ENCODE measurements at places on chromosomes 1 and 21.
A peak's percentile ranks its signal among the peaks of the same experiment; 100 is the strongest.

DNA sequence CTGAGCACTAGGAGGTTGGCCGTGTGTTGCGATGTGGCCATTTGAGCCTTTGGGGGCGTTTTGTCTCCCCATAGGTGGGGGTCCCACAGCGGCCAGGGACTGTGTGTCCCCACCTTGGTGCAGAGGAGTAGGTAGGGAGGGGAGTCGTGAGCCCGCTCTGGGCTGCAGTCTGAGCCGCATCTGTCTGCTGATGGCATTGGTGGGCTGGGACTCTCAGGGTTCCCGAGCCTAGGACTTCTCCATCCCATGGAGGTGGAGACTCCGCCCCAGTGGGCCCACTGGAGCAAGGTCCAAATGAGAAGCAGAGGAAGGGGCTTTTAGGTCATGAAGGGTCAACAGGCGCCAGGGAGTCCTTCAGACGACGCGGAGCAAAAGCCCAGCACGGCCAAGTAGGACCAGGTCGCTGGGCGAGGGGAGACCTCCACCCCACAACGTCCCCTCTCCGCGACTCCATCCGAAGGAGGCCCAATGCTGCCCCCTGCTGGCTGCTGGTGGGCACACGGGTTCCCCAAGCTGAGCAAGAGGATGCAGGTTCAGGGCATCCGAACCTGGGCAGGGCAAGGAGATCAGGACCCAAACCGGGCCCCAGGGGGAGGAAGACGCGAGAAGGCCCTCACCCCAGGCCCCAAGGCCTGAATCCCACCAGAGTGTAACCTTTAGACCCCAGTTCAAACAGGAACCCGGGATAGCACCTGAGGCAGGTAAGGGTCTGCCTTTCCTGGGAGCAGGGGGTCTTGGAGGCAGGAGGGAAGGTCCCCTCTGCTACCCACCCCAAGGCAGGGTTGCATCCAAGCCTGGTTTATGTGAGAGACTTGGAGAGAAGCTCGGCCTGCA, 14.9 kb downstream of the TTC34 start:
- DNase-seq = no peak

- DNase-seq = no peak
Observed at GRCh38 chr1:15704526-15705183, 20.5 kb downstream of the PLEKHM2 start.

GRCh38 chr1:17139637-17140036, 20.4 kb upstream of the PADI2 start:
- DNase-seq = no peak

DNA sequence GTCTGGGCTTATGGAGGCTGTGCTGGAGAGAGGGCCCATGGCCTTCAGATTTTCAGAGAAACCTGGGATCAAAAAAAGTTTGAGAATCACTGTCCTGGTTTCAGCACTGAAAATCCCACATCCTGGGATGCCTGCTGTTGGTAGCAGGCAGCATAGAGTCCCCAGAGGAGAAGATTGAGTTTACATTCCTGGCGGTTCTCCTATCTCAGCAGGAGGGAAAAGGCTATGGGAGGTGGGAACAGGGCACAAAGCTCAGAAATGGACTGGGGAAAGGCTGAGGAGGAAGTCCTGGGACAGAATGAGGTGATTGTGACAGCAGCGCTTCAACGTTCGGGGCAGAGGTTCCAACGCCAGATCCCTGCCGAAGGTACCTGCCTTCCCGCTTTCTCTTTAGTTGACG, 103.4 kb downstream of the ETS2 start:
- no peak for DNase-seq

- no peak for DNase-seq
Observed at GRCh38 chr1:151967091-151967490, 26.6 kb downstream of the S100A10 start.

- DNase-seq = no peak
Observed at GRCh38 chr1:151612501-151613281, 841 bp downstream of the SNX27 start.

- peak; percentile 61 for DNase-seq
Observed at GRCh38 chr1:52551507-52552235, 1.2 kb downstream of the TUT4 start.

DNA sequence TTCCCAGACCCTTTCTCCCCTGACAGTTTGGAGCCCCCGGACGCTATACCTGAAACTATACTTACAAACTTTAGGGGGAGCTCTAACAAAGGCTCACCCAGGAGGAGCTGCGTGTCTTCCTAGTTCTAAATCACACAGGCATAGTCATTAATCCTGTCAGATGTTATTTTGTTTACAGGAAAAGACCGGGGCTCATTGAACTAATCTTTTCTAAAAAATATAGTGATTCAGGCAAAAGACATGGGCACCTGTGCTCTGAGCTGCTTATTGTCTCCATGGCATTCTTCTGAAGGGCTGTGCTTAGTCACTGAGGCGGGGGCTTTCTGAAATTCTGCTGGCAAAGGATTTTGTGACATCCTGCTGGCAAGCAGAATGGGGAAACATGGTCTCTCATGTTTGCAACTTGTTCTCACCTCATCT, 1577.0 kb downstream of the NCAM2 start:
- no peak for DNase-seq

DNA sequence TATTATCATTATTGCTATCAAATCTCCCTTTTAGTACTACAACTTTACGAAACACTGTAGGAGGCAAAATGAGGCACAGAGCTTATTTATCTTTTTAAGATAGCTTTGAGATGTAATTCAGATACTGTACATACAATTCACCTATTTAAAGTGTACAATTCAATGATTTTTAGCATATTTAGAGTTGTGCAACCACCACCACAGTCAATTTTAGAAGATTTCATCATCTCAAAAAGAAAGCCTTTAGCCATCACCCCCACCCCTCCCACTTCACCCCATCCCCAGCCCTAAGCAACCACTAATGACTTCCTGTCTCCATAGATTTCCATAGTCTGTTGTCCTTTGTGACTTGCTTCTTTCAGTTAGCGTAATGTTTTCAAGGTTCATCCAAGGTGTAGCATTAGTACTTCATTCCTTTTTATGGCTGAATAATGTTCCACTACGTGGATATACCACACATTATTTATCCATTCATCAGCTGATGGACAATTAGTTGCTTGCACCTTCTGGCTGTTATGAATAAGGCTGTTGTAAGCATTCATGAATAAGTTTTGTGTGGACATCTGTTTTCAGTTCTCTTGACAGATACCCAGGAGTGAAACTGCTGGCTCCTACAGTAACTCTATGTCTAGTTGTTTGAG, 9.4 kb upstream of the CAPN9 start:
- no peak for DNase-seq

DNA sequence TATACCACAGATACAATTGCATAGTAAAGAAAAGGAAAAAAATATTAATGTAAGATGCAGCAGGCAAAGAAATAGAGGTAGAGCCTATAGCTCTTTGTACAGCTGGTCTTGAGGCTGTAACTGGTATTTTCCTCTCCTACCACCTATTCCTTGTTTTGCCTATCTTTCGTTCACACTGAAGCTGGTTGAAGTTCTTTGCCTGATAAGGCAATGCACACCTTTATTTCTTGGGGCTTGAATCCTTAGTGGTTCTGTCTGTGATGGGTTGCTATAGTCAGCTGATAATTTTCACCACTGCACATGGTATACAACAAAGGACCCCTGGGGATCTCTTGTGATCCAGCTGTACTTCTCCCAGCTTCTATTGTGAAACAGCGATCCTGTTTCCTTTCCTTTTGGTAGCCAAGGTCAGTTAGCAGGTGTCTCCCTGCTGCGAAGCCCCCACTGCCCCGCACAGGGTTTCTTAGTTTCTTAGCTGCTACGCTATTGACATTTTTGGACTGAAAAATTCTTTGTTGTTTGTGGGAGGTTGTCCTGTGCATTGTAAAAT, 9.9 kb upstream of the TSNAX start:
- DNase-seq = no peak
